ENCODE measurements at places on chromosomes 7 and 10. TPM values are rescaled to one million over a fixed set of nuclear protein-coding genes. Genes with fewer than 3 reads are reported as not detected.

DNA sequence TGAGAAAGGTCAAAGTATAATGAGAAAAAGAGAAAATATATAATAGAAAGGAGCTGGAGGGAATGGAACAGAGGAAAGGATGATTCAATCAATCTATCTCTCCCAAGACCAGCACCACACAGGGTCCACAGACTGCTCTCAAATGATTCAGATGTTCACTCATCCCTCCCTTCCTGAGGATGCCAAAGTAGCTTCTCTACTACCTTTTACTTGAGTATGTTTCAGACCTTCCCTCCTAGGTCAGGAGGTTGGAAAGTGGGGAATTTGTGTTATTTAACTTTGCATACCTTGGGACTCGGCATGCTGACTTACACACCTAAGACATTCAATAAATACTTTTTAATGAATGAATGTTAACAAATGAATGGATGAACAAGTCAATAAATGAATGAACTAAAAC, 30.6 kb downstream of the CPVL start:
- H3K4me3 ChIP-seq: no peak overlapping the region
- peaks cover 29% of the 10 kb centered on the region for H3K27me3 ChIP-seq
- no peak overlapping the region for H3K27ac ChIP-seq
- peaks cover 14% of the 10 kb centered on the region for H3K4me1 ChIP-seq
- DNase-seq: no peak
- H3K36me3 ChIP-seq: no peaks in the 10 kb centered on the region

GRCh38 chr7:38382684-38383083, 109.2 kb upstream of the TARP start:
- H3K4me1 ChIP-seq: peaks cover 5% of the 10 kb centered on the region
- no peak overlapping the region for H3K27ac ChIP-seq
- H3K4me3 ChIP-seq: no peak overlapping the region
- no peak for DNase-seq
- H3K36me3 ChIP-seq: peaks cover 6% of the 10 kb centered on the region

GRCh38 chr10:99658622-99659030, 683 bp upstream of the ENTPD7 start:
- peaks cover 23% of the 10 kb centered on the region for H3K27me3 ChIP-seq
- peak overlapping the region; percentile 94 for H3K27ac ChIP-seq
- peak overlapping the region; percentile 91 for H3K4me3 ChIP-seq
- no peaks in the 10 kb centered on the region for H3K36me3 ChIP-seq

DNA sequence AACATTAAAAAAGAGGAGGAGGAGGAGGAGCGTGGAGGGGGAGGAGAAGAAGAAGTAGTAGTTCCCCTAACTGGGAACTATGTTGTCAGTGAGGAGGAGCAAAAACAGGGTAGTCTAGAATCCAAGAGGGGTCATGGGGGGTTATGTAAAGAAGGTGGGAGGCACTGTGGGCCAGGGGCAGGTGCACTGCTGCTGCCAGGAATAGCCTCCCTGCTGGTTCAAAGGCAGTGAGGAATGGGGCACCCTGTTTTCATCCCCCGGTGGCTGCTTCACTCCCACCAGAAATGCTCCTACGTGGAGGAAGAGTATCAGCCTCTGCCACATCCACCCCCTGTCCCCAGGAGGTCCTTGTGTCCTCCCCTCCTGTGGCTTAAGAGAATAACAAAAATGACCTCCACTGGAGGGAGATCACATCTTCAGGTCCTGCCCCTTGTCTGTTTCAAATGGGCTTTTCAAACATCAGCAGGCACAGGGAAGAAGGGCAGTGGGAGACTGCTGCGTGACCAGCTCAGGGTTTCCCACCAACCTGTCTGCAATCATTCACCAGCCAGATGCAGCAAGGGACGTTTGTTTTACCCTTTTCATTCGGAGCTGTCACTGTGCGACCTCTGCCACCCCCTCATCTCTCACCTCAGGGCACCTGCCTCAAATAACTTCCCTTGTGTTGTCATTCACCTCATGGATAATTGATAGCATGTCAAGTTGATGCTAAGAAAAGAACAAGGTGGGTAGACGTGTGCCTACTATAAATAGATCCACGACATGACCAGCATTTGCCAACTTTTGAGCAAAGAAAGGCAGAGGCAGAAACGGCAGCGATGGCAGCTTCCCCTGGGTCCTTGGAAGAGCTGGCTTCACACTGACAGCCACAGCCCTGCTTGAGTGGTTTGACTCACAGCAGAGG, 92.6 kb downstream of the DGKI start:
- no peaks in the 10 kb centered on the region for H3K36me3 ChIP-seq
- no peak for DNase-seq
- peaks cover 41% of the 10 kb centered on the region for H3K27me3 ChIP-seq
- H3K4me3 ChIP-seq: no peak overlapping the region
- no peaks in the 10 kb centered on the region for H3K4me1 ChIP-seq
- H3K27ac ChIP-seq: no peak overlapping the region

- H3K27me3 ChIP-seq: no peaks in the 10 kb centered on the region
- peak overlapping the region; percentile 8 for H3K27ac ChIP-seq
- DNase-seq: no peak
- no peaks in the 10 kb centered on the region for H3K4me1 ChIP-seq
These were observed 57.3 kb downstream of the ORC5 start for GRCh38 chr7:104150470-104150869.

Gene CPN1
- not detected for total RNA-seq

Gene ANKRD1
- total RNA-seq: not detected

Gene GPR15LG
- not detected for total RNA-seq

Gene GBX1
- total RNA-seq: not detected

All from activated T-cell treated with anti-CD3 and anti-CD28 coated beads, Interleukin-2, amount 50 U/mL, for 72 hours (primary cell).